GM12864 (cell line): ENCODE measurements at places on chromosomes 2 and 18.
A peak's percentile ranks its signal among the peaks of the same experiment; 100 is the strongest.

DNA sequence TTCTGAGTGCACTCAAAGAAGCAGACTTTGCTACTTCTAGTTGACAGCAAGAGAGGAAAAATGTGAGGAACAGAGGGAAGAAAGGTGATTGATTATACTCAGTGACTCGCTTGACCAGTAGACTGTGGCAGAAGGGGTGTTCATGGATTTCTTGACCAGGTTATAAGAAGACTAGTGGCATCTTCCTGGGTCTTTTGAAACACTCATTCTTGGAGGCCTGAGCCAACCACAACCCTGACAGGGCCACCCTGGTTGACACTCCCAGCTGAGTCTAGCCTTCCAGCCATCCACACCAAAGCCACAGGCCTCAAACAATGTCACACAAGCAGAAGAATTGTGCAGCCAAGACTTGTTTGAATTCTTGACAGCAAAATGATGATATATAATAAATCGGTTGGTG is 366.3 kb downstream of the SS18 start:
- DNase-seq, result no peak

- peak; percentile 94 for DNase-seq
These were observed 105.9 kb downstream of the LBH start for GRCh38 chr2:30336978-30337841.

DNA sequence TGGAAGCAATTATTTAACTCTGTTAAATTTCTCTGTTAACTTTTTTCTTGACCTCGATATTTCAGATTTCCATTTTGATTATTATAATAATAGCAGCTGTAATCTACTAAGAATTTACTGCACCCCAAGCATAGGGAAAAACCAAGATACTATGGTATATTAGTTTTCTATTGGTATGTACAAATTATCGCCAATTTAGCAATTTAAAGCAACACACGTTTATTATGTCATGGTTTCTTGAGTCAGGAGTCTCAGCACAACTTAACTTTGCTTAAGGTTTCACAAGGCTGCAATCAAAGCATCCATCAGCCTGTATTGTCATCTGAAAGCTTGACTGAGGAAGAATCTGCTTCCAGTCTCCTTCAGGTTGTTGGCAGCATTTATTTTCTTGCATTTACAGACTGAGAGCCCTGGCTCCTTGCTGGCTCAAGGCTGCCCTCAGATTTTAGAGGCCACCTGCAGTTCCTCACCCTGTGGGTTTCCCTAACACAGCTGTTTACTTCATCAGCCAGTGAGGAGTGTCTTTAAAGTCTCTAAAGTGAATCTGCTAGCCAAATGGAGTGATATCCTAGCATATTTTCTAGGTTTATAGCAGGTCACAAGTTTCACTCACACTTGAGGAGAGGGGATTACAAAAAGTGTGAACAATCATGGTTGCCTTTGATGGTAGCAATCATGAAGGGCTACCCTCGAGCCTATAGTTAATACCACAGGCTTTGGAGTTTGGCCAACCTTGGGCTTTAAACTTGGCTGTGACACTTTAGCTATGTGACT is 4.4 kb upstream of the VPS54 start:
- DNase-seq, result no peak

- no peak for DNase-seq
These were observed 37.8 kb downstream of the PSTPIP2 start for GRCh38 chr18:46034230-46034629.

DNA sequence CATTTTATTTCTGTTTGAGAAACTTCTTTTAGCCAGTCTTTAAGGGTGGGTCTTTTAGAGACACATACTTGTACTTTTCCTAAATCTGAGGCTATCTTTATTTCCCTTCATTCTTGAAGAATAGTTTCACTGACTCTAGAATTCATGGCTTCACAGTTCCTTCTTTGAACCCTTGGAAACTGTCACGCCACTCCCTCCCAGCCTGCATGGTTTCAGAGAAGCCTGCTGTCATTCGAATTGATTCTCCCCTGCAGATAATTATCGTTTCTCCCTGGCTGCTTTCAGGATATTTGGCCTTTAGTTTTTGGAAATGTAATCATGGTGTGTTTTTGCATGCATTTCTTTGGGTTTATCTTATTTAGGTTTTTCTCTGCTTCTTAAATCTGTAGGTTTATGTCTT is 72.0 kb upstream of the REV1 start:
- no peak for DNase-seq

DNA sequence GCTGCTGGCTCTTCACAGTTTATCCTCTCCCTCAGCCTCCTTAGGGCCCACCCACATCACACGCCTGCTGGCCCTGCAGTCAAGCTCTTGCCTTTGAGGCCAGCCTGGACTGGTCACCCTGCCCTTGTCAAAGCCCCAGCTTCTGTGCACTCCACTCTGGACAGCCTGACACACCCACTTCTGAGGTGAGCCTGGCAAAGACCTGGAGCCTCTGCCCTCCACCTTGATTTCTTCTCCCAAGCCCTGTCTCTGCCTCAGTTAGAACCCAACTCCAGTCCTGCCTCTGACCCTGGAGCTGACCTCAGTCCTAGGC is 37.0 kb upstream of the TAF1B start:
- DNase-seq, result no peak

GRCh38 chr18:74050807-74051206 is 96.8 kb downstream of the FBXO15 start:
- no peak for DNase-seq

- DNase-seq, result no peak
These were observed 128.2 kb downstream of the AKAIN1 start for GRCh38 chr18:5068851-5069250.

- DNase-seq, result no peak
These were observed 7.3 kb downstream of the PRADC1 start for GRCh38 chr2:73225513-73226360.

DNA sequence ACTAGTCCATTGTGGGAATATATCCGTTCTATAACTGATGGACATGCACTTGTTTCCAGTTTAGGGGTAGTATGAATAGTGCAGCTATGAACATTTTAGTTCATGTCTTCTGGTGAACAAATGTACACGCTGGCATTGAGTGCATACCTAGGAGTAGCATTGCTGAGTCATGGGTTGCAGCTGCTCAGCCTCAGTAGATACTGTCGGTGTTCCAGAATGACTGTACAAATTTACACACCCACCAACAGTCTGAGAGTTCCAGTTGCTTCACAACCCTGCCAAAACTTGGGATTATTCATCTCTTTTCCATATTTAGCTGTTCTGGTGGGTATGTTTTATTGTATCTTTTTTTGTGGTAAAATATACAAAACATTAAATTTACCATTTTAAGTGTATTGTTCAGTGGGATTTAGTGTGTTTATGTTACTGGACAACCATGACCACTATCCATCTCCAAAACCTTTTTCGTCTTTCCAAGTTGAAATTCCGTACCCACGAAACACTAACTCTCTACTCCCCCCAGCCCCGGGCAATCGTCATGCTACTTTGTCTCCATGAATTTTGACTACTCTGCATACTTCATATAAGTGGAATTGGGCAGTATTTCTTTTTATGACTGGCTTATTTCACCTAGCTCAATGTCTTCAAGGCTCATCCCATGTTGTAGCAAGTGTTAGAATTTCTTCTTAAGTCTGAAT is 281.0 kb downstream of the PRKCE start:
- no peak for DNase-seq

GRCh38 chr2:48194641-48195040 is 288.3 kb upstream of the FBXO11 start:
- no peak for DNase-seq

GRCh38 chr2:172253190-172254052 is 150.7 kb upstream of the DLX2 start:
- peak; percentile 10 for DNase-seq

DNA sequence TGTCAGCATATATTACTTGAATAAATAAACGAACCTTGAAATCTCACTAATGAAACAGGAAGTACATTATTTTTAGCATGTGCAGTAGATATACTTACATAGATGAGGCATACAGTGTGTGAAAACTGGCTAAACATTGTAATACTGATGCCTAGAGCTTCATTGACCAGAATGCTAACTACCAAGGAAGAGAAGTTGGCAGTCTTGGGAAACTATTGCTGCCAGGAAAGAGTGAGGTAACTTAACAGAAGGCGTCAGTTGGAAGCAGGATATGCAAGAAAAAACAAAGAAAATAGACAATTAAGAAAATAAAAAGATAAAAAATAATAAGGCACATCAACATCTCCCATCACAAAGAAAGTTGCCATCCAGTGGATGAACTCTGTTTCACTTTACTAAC is 963.0 kb downstream of the TDRD15 start:
- no peak for DNase-seq

- DNase-seq, result no peak
These were observed 55.8 kb downstream of the HRH4 start for GRCh38 chr18:24516261-24516660.

- no peak for DNase-seq
These were observed 117.6 kb upstream of the SPATS2L start for GRCh38 chr2:200188876-200189275.

DNA sequence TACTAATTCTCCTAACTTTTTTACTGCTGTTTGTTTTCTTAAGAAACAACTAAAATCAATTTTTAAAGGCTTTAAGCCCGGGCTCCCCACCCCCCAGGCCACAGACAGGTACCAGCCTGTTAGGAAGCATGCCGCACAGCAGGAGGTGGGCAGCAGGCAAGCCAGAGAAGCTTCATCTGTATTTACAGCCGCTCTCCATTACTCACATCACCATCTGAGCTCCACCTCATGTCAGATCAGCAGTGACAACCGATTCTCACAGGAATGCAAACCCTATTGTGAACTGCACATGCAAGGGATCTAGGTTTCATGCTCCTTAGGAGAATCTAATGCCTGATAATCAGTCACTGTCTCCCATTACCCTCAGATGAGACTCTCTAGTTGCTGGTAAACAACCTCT is 517.0 kb downstream of the NRXN1 start:
- DNase-seq, result no peak

DNA sequence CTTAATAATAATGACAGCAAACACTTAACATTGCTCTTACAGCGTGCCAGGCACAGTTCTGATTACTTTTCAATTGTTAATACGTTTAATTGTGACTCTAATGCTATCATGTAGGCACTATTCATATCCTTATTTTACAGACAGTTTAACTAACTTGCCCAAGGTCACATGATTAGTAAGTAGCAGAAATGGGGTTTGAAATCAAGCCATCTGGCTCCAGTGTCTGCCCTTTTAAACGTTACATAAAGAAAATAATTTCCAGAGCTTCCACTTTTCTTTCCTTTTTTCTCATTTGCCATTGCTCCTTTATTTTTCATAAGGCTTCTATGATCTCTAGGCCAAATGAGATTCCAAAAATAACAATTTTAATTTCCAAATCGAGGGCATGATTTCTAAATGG is 50.6 kb upstream of the IKZF2 start:
- DNase-seq, result no peak

DNA sequence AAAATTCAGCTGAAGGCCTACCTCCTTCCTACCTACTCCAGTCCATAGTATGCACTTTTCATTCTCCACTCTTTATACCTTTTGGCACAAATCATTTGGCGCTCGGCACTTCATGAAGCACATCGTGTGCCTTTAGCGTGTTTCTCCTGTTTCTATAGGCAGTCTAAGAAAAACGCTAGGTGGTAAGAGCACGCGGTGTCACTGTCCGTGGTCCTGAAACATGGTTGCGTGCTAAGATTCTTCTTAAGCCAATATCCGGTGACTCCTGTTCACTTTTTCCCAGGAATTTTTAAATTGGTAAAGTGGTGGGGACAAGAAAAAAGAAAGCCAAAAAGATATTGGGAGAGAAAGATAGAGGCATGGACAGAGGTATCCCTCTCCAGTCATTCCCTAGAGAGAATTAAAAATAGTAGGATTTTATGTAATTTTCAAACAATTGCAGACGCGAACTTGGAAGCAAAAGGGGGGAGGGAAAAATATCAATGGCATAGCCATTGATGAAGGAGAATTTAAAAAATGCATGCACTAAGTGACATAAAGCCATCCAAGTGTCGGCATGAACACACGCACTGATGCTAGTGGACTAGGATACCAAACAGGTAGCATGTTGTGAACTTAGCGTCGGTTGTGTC is 1.4 kb upstream of the CTNNA2 start:
- DNase-seq, result no peak

- DNase-seq, result no peak
These were observed 32.2 kb downstream of the GPR39 start for GRCh38 chr2:132448771-132449170.

DNA sequence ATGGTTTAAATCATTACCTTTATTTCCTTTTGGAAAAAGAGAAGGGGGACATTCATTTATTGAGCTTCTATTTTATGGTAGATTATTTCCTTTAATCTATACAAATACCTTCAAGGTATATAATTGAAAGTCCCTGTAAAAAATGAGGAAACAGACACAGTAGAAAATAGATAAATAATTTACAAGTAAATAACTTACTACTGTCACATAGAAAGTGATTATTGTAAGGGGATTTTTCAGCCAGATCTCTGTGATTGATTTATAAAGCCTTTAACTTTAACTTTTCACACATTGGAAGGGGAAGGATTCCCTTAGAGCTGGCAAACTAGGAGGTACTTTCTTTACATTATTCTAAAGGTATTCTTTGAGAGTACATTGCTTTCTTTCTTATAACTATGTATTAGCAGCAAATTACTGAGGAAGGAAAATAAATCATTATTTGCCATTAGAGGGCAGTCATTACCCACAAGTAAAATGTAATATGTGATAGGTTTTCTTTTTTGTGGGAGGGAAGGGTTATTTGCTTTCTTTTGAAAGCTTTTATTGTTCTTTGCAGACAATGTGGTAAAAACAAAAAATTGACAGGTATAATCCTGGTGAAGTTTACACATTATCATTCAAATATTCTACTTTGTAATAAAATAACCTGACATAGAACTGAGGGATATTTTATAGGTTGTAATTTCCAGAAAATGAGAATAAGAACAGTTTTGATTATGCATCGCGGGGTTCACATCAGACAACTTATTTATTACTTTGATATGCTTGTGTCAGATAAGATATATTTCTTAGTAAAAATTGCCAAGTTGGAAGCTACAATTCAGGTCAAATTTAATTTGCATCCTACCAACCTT is 24.8 kb upstream of the RPE start:
- peak; percentile 1 for DNase-seq

GRCh38 chr2:129877795-129878775 is 101.4 kb upstream of the RAB6C start:
- no peak for DNase-seq

DNA sequence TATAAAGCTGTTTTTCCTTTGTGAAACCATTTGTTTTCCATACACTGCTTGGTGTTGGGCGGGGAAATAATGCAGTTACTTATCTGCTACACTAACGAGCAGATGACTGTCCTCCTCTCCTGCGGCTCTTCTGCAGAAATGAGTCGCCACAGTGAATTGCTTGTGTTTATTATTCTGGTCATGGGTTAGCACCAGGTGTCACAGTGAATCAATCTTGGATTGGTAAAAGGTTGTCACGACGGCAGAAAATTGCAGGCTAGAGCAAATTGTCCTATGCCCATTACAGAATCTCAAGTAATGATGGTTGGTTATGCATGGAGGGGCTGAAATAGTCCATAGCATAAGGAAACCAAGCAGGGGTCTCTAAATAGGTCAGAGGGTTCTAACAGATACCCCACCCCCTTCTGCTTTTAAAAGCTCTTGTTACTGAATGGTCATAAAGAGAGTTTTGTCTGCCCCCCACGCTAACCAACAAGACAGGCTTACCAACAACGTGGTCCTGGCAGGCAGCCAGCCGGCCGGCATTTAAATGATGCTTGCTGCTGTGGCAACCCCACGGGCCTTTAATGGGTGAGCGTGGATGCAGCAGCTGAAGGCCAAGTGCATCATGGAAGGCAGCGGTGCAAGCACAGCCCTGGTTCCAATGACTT is 29.5 kb downstream of the RAB31 start:
- DNase-seq, result no peak
